ENCODE measurements at places on chromosomes 2 and 18.

- DNase-seq = no peak
Observed at GRCh38 chr18:3120356-3120755, 99.4 kb downstream of the MYOM1 start.

- no peak for DNase-seq
Observed at GRCh38 chr2:215973145-215973792, 40.1 kb downstream of the MREG start.

DNA sequence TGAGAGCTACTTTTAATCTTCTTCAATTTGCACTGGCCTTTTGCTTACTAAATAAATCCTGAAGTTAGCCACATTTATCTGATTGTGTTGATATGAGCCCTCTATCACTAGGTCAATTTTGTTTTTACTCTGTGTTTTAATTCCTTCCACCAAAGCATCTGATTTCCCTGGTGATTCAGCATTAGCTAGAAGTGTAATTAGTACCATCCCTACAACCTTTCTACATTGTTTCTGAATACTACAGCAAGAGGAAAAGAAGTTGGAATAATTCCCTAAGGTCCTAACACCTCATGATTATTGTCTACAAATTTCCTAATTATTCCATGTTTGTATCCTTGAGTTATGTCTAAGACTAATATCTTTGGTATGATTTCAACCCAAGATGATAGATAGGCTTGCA lies 1093.6 kb downstream of the SUCLG1 start:
- DNase-seq = no peak

GRCh38 chr2:181396256-181397123 lies 60.7 kb upstream of the ITGA4 start:
- DNase-seq = no peak

DNA sequence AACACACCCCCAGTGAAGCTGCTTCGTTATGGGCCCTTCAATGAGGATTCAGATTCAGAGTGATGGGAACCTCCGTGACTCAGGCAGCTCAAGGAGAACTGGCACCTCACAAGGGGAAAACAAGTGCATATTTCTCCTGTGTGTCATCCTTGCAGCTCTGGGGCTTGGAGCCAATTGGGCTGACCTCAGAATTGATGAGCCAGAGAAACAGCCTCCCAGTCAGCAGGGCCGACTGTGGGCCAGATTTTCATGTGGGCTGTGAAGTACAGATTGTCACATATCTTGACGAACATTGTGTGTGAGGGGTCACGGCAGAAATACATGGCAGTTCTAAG lies 189.6 kb upstream of the SP5 start:
- peak; percentile 86 for DNase-seq

DNA sequence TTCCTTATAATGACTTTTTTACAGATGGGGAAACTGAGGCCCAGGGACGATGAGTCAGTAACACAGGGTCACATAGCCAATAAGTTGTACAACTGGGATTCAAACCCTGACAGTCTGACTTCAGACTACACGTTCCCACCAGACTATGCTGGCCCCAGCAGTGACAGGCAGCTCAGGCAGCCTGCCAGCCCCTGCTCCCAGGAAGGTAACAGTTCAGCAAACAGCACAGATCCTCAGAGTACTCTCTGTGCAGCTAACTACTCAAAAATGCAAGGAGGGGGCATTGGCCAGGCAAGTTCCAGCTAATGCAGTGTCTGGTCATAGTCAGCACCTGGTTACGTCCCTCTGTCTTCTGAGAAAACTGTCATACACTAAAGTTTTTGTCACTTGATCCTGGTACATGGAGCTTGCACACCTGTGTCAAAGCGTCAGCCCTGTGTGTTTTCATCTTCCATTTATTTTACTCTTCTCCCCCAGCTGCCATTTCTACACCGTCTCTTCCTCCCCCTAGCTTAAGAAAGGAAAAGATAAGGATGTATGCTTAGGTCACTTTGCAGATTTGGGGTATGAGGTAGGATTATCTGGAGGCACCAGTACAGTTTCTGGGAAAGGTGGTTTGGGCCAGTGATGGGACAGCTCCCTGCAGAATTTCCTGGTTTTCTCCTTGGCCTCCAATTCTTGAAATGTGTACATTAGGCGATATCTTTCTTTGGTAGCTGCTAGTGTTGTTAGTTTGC lies 4.5 kb downstream of the SMARCAL1 start:
- DNase-seq = no peak

DNA sequence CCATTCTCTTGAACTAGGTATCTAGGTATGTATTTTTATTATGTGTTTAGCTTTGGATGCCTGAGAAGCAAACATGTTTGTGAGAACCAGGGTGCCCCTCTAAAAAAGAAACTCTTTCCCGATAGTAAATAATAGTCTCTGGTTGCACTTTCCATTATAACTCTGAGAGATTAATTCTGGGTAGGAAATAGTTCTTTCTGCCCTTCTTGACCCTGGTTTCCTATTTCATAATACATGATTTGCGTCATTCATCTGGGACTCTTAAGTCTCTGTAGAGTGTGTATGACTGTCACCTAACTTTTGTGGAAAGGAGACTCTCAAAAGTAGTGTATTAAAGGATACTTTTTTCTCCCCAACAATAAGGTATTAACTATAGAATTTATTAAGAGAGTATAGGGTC lies 31.5 kb downstream of the ACSL3 start:
- no peak for DNase-seq

DNA sequence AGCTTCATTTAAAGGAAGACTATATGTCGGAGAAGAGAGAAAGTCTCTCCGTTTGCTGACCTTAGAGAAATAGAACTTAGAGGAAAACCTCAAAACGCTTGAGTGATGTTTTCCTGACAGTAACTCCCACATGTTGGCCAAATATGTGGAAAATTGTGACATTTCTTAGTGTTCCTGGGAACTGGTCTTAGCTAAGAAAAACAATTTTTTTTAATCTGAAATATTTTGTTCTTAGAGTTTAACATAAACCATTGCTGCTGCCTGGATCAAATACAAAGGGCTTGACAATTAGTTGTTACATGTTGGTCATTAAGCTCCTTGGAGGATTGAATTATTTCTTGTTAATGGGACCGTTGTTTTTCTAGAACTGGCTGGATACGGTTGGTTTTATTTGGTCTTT lies 16.3 kb downstream of the DYNC2LI1 start:
- DNase-seq = no peak

DNA sequence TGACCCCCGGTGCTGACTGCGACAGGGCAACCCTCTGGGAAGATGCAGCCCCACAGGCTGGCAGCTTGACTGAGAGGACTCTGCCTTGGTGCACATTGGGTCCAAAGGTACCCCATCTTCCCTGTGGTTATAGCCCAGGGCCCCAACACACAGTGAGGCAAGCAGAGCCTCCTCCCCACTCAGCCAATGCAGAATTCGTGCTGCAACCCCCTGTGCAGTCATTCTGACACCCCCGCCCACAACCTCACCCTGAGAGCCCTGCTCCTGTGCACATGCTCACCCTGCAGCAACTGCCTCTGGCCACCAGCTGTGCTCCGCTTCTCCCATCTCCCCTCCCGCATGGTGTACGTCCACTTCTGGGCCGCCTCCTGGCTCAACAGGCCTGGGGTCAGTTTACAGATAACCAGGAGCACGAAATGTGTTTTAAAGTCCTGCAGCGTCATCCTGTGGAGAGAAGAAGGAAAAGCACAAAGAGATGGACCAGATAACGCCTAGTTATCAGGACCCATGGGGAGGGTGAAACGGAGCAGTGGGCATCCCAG lies 24.4 kb downstream of the CAPN14 start:
- no peak for DNase-seq

GRCh38 chr2:238015705-238016104 lies 45.1 kb upstream of the SCLY start:
- no peak for DNase-seq

- no peak for DNase-seq
Observed at GRCh38 chr18:22814329-22814703, 118.8 kb upstream of the RBBP8 start.

DNA sequence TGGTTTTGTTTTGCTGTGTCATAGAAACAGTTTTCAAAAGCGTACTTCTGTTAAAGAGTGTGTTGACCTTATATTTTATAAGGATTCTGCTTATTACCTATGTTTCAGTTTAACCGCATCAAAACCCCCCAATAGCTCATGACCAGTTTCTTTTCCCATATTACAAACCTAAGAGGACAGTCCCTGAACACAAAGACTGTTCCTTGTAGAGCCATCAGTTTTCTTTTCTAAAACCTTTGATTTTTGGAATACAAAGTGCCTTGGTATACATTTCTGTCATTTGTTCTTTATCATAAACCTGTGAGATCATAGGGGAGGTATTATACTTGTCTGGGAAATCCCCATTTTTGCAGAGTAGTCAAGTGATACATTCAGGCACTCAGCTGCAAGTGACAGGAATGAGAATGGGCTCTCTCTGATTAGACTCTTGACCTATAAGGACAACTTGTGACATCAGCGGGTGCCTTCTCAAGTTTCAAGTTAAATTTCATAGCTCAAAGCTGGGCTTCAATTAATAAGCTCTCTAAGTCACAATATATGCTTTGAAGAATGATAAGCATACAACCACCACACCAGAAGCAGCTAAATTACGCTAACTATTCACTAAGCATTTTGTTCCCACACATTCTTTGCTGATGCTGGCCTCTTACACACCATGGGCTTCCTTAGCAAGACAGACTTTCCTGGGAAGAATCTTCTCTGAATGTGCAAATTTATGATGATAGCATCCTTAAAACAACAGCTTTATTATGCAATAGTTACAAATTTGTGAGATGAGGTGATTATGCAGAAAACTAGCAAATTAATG lies 97.5 kb upstream of the CD302 start:
- no peak for DNase-seq

GRCh38 chr2:46886268-46887027 lies 29.2 kb downstream of the MCFD2 start:
- DNase-seq = no peak

DNA sequence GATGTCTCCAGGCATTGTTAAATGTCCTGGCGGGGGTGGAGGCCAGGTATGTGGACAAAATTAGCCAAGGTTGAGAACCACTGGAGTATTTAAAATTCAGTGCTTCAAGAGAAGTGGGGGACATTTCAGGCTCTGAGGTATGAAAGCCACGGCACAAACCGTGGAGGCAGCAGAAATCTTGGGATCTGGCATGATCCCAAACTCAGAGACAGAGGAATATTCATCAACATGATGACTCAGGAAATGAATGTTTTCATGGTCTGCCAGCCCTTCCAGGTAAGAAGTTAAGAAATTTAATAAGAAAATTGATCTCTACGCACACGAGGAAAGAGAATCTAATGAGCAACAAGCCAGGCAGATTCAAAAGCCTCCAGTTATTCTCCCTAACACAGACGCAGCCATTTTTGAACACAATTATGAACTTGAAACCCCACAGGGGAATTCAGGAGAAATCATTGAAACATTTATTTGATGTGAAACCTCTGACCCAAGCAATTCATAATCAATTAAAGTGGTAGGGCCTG lies 11.3 kb upstream of the GRP start:
- DNase-seq = no peak

GRCh38 chr2:39989888-39990287 lies 210.8 kb upstream of the THUMPD2 start:
- no peak for DNase-seq

DNA sequence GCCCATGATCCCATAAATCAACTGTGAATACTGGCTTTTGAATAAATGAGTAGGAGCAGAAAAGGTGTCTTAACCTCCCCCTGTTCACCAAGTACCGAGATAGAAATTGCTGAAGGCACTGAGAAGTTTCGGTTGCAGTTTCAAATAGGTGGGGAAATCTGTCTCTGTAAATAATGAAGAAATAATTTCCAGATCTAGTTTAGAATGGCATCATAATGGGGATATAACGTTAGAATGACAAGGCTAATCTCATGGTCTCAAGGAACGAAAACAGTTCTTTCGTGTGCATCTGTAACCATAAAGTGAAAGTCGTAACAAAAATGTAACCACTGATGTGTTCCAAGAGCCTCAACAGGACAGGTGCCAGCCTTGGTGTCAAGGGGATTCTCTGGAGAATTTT lies 49.9 kb upstream of the TMEM18 start:
- DNase-seq = no peak

DNA sequence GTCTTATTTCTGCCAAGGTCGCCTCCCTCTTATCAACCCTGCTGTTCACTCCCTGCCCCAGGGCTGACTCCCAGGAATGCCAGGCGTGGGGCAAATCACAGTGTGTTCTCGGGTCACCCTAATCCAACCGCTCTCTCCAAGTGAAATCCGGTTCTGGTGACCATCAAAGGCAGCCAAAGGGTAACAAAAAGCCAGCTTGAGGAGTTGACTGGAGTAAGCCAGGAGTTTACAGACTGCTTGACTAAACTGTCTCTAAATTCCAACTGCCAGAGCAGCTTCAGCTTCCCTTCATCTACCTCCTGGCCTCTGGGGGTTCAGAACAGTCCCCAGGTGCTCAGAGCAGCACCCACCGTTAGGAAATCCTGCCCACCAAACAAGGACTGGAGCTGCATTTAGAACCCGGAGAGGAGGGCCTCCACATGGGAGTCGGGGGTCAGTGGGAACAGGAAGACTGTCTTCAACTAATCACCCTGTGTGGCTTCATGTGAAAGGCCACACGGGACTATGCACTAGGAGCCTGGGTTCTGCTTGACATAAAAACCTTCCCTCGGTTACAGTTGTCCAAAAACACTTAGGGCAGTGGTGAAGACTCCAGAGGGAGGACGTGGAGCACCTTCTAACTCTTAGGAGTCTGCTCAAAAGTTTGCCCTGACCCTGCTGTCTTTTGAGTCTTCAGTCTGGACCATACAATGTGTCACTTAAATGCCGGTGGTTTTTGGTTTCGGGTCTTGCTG lies 24.2 kb upstream of the MCFD2 start:
- DNase-seq = no peak

DNA sequence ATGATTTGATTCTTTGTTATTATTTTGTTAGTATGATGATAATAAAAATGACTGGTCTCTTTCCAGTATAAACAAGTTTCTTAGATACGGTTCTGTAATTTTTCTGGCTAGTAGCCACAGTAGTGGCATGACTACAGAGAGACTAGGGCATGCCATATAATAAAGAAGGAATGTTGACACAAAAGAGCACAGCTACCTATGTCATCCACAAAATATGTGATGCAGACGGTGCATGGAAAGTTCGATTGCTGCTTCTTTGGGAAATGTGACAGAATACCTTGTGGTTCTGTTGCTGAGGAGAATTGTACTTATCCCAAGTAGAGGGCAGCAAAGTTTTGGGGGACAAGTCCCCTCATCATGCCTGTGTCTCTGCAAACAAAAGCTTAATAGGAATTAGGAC lies 26.1 kb upstream of the SETBP1 start:
- no peak for DNase-seq

DNA sequence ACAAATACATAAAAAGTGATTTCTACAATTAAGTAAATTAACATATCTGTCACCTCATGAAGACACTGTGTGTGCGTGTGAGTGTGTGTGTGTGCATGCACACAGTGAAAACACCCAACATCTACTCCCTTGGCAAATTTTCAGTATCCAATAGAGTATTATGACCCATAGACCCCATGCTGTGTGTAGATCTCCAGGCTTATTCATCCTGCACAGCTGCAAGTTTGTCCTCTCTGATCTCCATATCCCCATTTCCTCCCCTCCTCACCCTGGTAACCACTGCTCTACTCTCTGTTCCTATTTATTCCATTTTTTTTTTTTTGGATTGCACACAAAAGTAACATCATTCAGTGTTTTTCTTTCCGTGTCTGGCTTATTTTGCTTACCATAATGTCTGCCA lies 391.0 kb downstream of the SOX11 start:
- DNase-seq = no peak
